ENCODE measurements at places on chromosomes 12 and 14. TPM values are rescaled to one million over a fixed set of nuclear protein-coding genes. Genes with fewer than 3 reads are reported as not detected.

TGM1 gene
- total RNA-seq, result 0.36 TPM

SLC17A8 gene
- total RNA-seq, result not detected

PIANP gene
- 0.45 TPM for total RNA-seq

WBP11 gene
- total RNA-seq, result 15.9 TPM

DIO3 gene
- total RNA-seq, result not detected

IL31 gene
- not detected for total RNA-seq

ERP29 gene
- total RNA-seq, result 77.7 TPM

MGP gene
- total RNA-seq, result 223 TPM

ISM2 gene
- 0.09 TPM for total RNA-seq

LGR5 gene
- total RNA-seq, result 7.8 TPM

RDH16 gene
- total RNA-seq, result 0.09 TPM

HCAR2 gene
- total RNA-seq, result not detected

KIAA0586 gene
- total RNA-seq, result 22.5 TPM

RHOJ gene
- 7.4 TPM for total RNA-seq

ATF1 gene
- 39.5 TPM for total RNA-seq

AMN gene
- not detected for total RNA-seq

CAPZA3 gene
- not detected for total RNA-seq

CPNE6 gene
- total RNA-seq, result not detected

EIF2S3B gene
- total RNA-seq, result 9.2 TPM

WDR20 gene
- 12.9 TPM for total RNA-seq

LAG3 gene
- 0.16 TPM for total RNA-seq

CDCA3 gene
- 23.5 TPM for total RNA-seq

KLRC3 gene
- not detected for total RNA-seq

VDR gene
- total RNA-seq, result 5.0 TPM

IAPP gene
- total RNA-seq, result not detected

CEBPE gene
- not detected for total RNA-seq

MYF5 gene
- total RNA-seq, result not detected

NCAPD2 gene
- total RNA-seq, result 45.1 TPM

HOXC11 gene
- not detected for total RNA-seq

ADAM21 gene
- total RNA-seq, result 0.25 TPM

ALX1 gene
- 1.2 TPM for total RNA-seq

CCDC88C gene
- not detected for total RNA-seq

BDKRB2 gene
- total RNA-seq, result 7.4 TPM

GCH1 gene
- total RNA-seq, result 1.9 TPM

C12orf56 gene
- not detected for total RNA-seq

KRT73 gene
- not detected for total RNA-seq

TEX52 gene
- total RNA-seq, result not detected

TRHDE gene
- 1.1 TPM for total RNA-seq

OAS1 gene
- total RNA-seq, result 7.8 TPM

SAV1 gene
- total RNA-seq, result 32.4 TPM

AQP5 gene
- 2.4 TPM for total RNA-seq

SLCO1C1 gene
- 0.25 TPM for total RNA-seq

FSCB gene
- 1.4 TPM for total RNA-seq

RIPK3 gene
- total RNA-seq, result 3.0 TPM

GDF3 gene
- not detected for total RNA-seq

NXPH4 gene
- total RNA-seq, result 2.4 TPM

SLCO1B1 gene
- total RNA-seq, result not detected

IFNG gene
- total RNA-seq, result not detected

PIWIL1 gene
- not detected for total RNA-seq

AJUBA gene
- 47.6 TPM for total RNA-seq

SPIC gene
- total RNA-seq, result not detected

MMP19 gene
- 11.1 TPM for total RNA-seq

OR6C2 gene
- not detected for total RNA-seq

TSPAN19 gene
- total RNA-seq, result not detected

CCDC175 gene
- total RNA-seq, result not detected

LYZ gene
- not detected for total RNA-seq

TAS2R20 gene
- total RNA-seq, result 1.9 TPM

Data from fibroblast of the aortic adventitia (primary cell).